Camera-type eye (tissue), 1 donor: ENCODE measurements at places on chromosomes 16 and 17. TPM values are rescaled to one million over a fixed set of nuclear protein-coding genes. Genes with fewer than 3 reads are reported as not detected.

GRAP gene
- total RNA-seq = 2.5 TPM

FA2H gene
- 0.38 TPM for total RNA-seq

CD300E gene
- total RNA-seq = not detected

ABAT gene
- 42.9 TPM for total RNA-seq

HCRT gene
- 1.4 TPM for total RNA-seq

RASD1 gene
- 66.0 TPM for total RNA-seq

WNT9B gene
- total RNA-seq = 0.16 TPM

OSGIN1 gene
- total RNA-seq = 1.7 TPM

FOXN1 gene
- not detected for total RNA-seq

TMEM114 gene
- 5.7 TPM for total RNA-seq
